ENCODE measurements at places on chromosomes 16 and 17.

DNA sequence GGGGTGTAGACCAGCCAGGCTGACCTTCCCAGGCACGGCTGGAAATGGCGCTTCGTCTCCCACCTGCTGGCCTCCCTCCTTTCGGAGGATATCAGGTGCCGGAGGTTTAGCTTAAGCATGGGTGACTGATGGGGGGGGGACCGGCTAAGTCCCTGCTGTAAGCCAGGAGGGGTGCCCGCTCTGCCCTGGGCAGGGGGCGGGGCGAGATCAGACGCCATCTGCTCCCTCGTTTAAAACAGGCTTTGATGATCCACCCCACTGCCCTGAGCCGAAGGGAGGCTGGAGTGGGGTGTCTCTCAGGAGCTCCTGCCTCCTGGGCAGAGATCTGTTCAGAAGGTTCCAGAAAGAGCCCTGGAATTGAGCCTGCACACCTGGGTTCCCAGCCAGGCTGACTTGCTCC lies 26.0 kb downstream of the C16orf74 start:
- DNase-seq = no peak

GRCh38 chr17:17668775-17669579 lies 12.3 kb upstream of the RAI1 start:
- DNase-seq = no peak

- no peak for DNase-seq
Observed at GRCh38 chr17:41793784-41794539, 7.5 kb upstream of the JUP start.

- DNase-seq = no peak
Observed at GRCh38 chr17:31521632-31522283, 130.3 kb downstream of the RAB11FIP4 start.

- no peak for DNase-seq
Observed at GRCh38 chr16:3292604-3293003, 9.3 kb downstream of the ZNF263 start.

GRCh38 chr17:43356999-43357398 lies 41.8 kb upstream of the ARL4D start:
- peak; percentile 87 for DNase-seq

GRCh38 chr16:87324411-87325275 lies 7.5 kb upstream of the C16orf95 start:
- peak; percentile 69 for DNase-seq

DNA sequence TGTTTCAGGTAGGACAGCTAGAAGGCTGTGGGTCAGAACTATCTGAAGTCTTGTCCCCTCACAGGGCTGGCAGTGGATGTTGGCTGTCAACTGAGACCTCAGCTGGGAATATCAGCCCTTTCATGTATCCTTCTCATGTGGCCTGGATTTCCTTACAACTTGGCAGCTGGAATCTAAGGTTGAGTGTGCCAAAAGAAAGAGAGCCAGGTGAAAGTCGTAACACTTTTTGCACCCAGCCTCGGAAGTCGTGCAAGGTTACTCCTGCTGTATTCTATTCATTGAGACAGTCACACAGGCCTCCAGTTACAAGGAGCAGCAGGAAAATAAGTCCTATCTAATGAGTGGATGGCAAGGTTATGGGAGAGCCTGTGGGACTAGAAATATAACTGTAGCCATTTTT lies 52.6 kb upstream of the DNAH9 start:
- no peak for DNase-seq

GRCh38 chr17:82519971-82520903 lies 705 bp downstream of the FOXK2 start:
- no peak for DNase-seq

DNA sequence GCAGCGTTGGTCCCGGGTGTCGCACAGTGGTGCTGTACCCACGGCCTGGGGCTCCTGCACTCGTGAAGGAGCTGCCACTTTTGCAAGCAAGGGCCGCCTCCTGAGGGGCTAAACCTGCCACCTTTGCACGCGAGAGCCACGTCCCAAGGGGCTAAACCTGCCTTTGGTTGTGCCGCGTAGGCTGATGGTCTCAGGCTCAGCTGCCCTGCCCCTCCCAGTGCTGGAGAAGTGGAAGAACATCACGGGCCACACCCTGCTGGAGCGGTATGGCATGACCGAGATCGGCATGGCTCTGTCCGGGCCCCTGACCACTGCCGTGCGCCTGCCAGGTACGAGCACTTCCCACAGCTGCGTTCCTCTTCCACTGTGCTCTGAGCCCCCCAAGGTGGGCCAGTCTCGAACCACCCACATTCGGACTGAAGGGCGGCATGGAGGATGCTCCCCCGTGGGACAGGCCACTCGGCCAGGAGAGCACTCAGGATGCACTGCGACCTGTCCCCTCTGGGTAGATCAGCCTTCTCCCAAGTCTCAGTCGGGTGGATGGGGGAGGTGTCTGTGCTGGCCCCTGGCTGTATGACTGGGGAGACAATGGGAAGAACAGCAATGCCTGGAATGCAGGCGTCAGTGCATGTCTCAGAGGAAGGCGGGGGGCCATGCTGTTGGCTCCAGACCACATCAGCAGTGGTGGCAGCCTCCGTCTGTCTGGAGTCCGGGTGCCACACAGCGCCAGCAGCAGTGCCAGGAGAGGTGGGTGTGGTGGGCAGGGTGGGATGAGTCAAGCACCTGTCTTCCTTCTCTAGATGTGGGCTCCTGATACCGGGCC lies 20.7 kb downstream of the ACSF3 start:
- peak; percentile 49 for DNase-seq

DNA sequence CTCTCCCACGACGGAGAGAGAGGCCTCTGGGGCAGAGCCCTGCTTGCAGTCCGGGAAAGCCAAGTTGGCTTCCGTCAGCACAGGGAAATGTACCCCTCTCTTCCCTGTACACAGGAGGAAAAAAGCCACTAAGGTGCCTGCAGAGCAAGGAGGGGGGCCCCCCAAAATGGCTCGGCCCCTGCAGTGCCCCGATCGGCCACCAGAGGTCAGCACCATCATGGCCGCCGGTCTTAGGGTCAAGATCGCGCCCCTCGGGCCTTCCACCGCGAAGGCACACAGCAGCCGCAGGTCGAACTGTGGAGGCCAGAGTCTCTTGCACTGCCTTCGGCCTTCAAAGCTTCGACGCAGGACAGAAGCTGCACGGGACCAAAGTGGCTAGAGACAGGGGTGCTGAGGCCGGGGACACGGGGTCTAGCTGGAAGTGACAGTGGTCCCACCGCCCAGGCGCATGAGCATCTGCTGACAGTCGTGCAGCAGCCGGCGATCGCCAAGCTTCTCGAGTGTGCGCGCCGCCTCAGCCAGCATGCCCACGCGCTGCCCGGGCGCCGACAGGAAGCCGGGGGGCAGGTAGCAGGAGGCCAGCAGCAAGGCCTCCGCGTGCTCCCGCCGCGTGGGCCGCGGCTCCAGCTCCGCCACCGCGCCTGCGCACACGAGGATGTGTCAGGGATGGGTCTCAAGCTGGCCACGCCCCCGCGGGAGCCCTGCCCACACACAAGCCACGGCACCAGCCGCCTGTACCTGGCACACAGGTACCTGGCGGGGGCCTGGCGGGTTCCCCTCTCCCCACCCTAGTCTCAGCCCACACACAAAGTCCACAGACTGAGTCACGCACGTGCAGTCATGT lies 24.4 kb downstream of the SREBF1 start:
- peak; percentile 70 for DNase-seq

DNA sequence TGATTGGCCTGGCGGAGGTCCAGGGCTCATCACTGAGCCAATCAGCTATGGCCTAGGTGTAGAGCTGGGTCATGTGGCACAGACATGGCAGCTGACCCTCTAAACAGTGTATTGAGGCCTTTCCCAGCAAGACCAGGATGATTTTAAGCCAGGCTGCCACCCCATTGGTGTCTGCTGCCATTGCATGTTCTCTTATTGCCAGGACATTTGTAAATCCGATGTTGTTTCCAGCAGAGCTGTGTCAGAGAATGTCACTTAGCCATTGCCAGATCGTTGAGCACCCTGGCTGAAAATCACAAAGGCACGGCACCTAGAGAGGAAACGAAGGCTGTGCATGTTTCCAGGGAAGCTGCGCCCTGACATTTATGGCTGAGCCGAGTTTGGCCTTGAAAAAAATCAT lies 33.4 kb downstream of the RBFOX1 start:
- DNase-seq = no peak

- DNase-seq = no peak
Observed at GRCh38 chr16:85916141-85916890, 17.4 kb downstream of the IRF8 start.

DNA sequence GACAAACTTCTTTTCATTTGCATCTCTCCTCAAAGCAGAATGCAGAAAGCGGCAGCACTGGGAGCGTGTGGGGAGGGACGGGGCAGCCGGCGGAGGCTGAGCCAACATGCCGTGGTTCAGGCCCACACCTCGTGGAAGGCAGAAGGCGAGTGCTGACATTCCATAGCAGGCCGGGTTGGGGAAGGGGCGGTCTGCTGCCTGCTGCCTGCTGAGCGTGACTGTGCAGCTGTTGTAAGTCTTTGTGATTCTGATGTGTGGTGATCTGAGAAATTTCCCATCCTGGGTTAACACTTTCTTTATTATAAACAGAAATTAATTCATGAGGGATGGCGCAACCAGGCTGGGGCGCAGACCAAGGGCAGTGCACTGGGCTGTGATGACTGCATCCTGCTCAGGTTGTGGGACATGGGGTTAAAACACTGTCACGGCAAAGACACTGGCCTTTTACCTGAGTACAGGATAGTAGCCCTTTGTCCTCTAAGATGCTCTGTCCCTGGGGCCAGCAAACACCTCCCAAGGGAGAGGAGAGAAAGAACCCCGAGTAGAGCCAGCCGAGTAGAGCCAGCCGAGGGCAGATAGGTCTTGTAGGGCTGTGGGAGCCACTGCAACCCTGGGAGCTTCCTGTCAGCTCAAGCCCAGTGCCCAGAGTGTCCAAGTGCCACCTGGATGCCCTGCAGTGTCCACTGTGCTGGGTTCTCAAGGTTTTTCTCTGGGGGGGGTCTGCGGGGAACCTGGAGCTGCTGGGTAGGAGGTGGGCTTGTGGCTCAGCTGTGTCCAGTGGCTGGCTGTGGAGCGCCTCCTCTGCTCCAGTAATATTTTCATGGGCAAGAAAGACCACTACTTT lies 8.8 kb upstream of the DNASE1 start:
- DNase-seq = no peak

- no peak for DNase-seq
Observed at GRCh38 chr17:80443916-80444643, 29.1 kb downstream of the ENDOV start.

GRCh38 chr16:56347670-56348069 lies 77.7 kb downstream of the AMFR start:
- no peak for DNase-seq

DNA sequence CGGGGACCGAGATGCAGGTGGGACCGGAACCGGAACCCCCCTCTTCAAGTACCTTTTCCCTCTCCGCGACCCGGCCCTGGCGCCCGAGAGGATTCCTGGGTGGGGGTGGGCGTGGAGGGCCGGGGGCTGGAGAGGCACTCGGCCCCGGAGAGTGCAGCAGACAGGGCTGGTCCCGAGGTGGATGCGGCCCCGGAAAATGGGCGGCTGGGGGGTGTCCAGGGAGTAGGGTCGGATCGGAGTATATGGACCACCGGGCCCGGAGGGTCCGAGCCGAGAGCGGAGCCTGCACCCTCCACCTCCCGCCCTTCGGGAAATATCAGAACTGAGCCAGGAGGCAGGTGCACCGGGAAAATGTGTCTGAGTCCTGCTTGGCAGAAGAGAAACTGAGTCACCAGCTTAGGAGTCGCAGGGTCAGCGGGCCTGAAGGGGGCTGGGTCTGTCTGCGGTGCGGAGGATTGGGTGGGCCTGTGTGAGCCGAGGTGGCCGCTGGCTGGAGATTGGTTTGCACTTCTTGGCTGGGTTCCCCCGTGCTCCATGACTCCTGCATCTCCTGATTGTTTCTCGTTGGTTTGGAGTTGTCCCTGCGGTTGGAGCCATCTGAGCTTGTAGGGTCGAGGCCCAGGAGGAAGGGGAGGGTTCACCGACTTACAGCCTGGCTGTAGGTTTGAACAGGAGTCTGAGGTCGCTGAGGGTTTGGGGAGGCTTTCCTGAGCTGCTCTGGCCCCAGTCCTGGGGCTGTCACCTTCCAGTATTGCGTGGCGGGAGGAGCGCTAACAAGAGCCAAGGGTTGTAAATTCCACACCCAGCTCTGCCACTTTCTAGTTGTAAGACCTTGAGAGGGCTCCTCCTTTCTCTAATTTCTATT lies 518 bp downstream of the SH2B1 start:
- no peak for DNase-seq

DNA sequence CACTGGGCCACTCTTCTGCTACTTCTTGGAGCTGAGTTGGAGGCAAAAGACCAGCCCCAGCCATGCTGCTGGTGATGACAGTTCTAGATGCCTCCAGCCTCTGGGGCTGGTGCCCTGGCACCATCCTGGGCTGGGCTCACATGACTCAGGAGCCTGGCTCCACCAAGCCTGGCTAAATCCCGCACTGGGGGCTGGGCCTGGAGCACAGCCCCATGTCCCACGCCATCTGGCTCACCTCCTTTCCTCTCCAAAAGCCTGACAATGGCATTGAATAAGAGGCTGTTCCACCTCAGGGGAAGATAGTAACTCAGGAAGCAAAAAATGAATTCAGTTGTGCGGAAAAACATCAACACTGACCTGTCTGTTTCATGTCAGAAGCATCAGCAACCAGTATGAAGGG lies 45.1 kb upstream of the MTSS2 start:
- DNase-seq = no peak

DNA sequence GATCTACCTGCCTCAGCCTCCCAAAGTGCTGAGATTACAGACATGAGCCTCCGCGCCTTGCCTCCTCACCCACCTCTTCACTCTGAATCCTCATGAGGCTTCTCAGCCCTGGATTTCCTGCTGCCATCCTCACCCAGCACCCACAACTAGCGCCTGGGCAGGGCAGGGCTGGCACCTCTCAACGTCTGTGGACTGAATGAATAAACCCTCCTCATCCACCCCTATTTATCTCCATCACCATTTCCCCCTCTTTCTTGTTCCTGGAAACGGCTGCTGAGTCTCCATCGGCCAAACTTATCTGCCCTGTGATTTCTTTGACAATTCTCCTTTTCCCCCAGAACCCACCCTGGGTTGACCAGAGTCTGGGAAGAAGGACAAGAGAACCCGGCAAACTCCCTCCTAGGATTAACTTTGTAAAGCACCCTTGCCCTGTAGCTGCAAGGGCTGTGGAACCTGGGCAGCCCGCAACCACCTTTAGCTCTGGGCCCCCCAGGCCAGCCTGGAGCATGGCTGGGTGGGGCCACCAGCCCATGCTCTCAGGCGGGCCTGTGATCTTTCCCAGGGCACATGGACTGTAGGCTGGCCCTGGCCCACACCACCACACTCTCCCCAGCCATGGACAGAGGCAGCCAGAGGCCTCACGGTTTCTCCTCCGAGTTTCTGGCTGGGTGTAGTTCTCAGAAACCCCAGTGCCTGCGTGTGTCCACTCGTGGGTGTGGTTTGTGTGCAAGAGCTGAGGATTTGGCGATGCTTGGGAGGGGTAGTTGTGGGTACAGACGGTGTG lies 2.4 kb downstream of the SPN start:
- DNase-seq = no peak

Measured in HTR-8/SVneo (cell line).